GM23248 (cell line): ENCODE measurements at places on chromosomes 5 and 9.

- no peak overlapping the region for H3K27ac ChIP-seq
- H3K4me1 ChIP-seq = no peaks in the 10 kb centered on the region
- H3K27me3 ChIP-seq = no peaks in the 10 kb centered on the region
- no peak for DNase-seq
- no peak overlapping the region for H3K4me3 ChIP-seq
Measured at GRCh38 chr5:174247301-174247700, 201.8 kb downstream of the NSG2 start.

- H3K36me3 ChIP-seq = 0 out of 2 replicates have a peak, but pooled peaks cover 2% of the 10 kb centered on the region
- no peak for DNase-seq
- H3K4me3 ChIP-seq = no peak overlapping the region
Measured at GRCh38 chr9:130898552-130898852, 1.9 kb upstream of the QRFP start.

DNA sequence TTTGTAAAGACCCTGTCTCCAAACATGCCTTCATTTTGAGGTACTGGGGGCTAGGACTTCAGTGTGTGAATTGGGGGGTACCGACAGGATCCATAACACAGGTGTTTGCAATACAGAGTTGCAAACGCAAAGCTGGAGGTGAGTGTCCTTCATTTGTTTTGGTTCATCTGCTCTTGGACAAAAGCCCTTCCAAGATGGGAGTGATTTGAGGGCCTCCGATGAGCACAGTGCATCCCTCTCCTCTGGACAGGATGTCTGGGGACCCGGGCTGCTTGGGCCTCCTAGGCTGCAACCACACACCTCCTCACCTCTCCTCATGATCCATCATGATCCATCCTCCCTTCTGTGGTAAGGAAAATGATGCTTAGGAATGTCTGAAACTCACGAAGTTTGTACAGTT, 23.8 kb downstream of the FGD3 start:
- no peaks in the 10 kb centered on the region for H3K4me1 ChIP-seq
- H3K27me3 ChIP-seq = no peaks in the 10 kb centered on the region

DNA sequence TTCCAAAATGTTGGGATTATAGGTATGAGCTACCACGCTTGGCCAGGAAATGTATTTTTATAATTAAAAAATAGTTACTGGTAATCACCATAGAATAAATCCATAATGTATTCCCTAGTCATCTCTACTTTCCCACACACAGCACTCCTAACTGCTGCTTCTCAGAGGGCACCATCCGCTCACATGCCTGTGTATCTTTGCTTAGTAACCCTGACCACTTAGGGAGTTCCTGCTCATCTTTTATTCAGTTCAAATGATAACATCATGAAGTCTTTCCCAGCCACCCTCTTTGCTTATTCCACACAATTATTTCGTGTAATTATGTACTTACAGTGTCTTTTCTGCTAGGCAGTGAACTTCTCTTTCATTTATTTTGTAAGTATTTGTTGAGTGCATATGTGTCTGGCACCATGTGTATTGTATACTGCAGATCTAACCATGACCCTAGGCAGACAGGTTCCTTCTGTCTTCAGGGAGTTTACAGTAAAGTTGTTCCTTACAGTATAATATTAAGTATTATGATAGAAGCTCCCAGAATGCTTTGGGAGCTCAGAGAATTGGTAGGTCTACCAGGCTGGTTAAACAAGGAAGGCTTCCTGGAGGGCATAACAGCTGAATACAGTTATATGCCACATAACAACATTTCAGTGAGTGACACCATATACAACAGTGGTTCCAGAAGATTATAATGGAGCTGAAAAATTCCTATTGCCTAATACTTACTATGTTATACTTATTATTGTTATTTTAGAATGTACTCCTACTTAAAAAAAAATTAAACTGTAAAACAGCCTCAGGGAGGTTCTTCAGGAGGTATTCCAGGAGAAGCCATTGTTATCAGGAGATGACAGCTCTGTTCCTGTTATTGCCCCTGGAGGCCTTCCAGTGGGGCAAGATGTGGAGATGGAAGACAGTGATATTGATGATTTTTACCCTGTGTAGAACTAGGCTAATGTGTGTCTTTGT, 39.2 kb downstream of the DCAF10 start:
- peak; percentile 56 for DNase-seq
- no peaks in the 10 kb centered on the region for H3K27me3 ChIP-seq
- peaks cover 29% of the 10 kb centered on the region for H3K4me1 ChIP-seq
- H3K36me3 ChIP-seq = peaks cover 15% of the 10 kb centered on the region; the same call in 1 of the 2 replicates
- H3K27ac ChIP-seq = peak overlapping the region; percentile 69
- H3K4me3 ChIP-seq = no peak overlapping the region

DNA sequence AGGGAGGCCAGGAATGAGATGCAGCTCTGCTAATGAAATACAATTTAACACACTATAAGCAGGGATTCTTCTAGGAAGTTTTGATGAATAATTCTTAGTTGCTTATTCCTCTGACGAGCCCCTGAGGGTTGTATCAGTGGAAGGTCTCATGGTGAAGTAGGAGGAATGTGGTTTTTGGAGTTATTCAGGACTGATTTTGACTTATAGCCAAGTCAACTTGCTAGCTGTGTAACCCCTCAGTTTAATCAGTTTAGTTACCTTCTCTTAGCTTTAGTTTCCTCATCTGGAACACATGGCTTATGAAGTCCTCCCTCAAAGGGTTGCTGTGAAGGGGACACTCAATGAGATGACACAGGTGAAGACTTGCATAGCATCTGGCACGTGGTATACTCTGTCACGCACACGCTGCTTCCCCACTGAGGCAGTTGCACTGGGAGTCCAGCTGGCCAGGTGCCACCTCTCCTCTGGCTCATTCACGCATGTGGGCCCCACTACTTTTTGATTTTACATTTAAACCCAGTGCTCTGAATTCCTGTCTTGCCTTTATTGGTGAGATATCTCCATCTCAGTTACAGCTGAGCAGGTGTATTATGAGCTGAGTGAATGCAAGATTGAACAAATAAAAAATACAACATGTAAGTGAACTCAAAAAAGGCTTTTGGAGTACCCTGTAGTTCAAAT, 415.0 kb downstream of the ARHGEF28 start:
- peaks cover 30% of the 10 kb centered on the region for H3K4me1 ChIP-seq
- H3K36me3 ChIP-seq = no peaks in the 10 kb centered on the region
- DNase-seq = peak; percentile 30
- H3K27me3 ChIP-seq = no peaks in the 10 kb centered on the region
